ENCODE measurements at places on chromosomes 6 and 20.

DNA sequence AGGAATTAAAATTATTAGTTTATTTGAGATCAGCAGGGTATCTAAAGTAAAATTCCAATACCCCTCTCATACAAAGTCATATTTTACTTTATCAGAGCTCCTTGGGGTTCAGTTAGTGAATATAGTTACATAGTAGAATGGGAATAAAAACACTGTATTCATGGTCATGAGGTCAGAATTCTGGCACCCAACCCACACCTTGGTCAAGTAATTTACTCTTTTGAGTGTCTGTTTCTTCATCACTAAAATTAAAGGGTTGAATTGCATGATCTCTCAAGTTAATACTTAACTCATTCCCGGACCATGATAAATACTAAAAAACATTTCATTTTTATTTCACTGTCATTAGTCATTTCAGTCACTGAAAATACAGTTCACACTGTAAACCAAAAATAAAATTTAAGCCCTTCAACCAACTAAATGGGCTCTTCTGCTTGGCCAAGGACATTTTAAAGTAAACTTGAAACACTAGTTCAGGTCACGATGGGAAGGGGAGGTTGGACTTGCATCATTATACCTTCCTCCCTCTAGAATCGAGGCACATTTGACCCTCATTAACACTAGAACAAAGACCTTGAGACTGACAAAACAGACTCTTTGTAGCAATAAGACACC lies 21.1 kb upstream of the HLA-DRB1 start:
- no peak for DNase-seq

DNA sequence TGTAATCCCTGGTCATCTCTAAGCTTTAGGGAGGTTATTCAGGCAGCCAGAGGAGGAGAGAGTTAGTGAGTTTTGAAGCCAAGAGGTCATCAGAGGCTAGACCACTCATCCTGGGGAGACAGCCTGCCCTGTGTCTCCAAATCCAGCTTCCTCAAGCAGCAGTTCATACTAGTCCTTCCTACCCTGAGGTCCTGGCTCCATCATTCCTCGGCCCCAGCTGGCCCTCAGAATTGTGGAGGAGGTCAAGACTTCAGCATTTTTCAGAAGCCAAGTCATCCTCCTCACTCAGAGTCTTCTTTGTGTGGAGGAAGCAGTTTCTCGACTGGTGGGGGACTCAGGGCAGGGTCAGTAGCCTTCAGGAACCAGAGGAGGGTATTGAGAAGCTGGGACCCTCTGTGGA lies 12.4 kb upstream of the KIAA1755 start:
- DNase-seq = no peak

GRCh38 chr20:58440021-58440767 lies 51.2 kb downstream of the VAPB start:
- no peak for DNase-seq

DNA sequence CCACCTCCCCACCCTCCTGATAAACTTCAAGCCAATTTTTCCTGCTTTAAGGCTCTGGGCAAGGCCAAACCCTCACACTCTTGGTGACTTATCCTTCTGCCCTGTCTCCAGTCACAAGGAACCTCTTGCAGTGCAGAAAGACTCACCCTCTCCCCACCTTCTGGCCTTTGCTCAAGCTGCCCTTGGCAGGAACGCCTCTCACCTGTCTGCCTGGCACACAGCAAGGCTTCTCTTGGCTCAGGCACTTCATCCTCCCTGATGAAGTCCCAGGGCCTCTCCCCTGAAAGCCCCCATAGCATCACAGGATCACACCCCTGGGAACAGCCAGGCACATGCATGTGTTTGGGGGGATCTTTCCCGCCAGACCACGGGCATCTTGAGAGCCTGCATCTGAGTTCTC lies 68.8 kb upstream of the NNAT start:
- no peak for DNase-seq

GRCh38 chr6:6221787-6222535 lies 98.5 kb downstream of the F13A1 start:
- DNase-seq = no peak

- DNase-seq = no peak
Measured at GRCh38 chr6:170378502-170378901, 71.9 kb downstream of the FAM120B start.

DNA sequence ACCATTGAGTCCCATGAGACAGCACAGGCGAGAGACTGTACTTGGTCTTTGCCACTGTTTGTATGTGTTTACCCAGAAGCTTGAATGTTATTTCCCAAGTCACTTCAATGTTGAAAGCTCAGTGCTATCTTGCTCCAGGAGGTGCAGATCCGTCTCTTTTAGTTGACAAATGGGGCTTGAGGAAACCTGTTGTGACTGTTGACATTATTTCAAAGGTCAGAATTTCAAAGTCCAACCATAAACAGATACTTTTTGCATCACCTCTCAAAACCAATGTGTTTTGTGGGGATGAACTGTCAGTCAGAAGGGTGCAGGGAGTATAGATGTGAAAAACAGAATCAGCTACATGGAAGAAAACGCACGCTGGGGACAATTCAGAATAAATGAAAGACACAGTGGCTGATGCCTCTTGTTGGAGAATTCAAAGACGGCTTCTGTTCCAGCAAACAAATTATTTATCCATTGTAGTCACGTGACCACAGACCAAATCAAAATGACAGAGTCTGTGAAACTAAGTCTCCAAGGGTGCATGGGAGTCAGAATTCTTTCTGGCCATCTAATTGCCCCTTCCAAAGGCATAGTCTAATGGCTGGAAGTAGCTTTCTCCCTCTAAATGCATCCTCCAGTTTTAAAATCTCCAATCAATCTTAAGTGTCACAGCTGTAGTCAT lies 83.7 kb downstream of the MYLK4 start:
- no peak for DNase-seq

DNA sequence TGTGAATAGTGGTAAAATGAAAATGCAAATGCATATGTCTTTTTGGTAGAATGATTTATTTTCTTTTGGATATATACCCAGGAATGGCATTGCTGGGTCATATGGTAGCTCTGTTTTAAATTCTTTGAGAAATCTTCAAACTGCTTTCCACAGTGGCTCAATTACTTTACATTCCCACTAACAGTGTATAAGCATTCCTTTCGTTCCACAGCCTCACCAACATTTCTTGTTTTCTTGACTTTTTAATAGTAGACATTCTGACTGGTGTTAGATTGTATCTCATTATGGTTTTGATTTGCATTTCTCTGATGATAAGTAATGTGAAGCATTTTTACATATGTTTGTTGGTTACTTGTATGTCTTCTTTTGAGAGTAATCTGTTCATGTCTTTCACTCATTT lies 144.0 kb downstream of the SIM1 start:
- DNase-seq = no peak

GRCh38 chr6:35048631-35049083 lies 92.5 kb downstream of the TCP11 start:
- no peak for DNase-seq

- DNase-seq = no peak
Measured at GRCh38 chr6:167787896-167788562, 38.7 kb upstream of the AFDN start.

GRCh38 chr6:10478187-10479040 lies 42.7 kb upstream of the GCNT2 start:
- DNase-seq = peak; percentile 34

DNA sequence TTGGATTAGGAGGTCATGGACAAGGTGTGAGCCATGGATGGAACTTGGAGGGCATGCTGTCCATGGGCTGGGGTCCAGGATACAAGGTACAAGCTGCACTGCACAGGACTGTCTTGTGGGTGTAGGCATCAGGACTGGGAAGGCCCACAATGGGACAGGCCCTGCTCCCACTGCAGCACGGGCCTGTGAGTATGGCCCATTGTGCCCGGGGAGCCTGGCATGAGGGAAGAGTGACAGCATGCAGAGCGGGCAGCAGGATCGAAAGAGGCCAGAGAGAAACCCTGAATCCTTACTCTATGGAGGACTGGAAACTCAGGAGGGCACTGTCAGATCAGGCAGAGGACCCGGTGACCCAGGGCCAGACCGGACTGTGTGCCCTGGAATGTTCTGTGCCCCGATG lies 211.3 kb downstream of the PREX1 start:
- DNase-seq = no peak

DNA sequence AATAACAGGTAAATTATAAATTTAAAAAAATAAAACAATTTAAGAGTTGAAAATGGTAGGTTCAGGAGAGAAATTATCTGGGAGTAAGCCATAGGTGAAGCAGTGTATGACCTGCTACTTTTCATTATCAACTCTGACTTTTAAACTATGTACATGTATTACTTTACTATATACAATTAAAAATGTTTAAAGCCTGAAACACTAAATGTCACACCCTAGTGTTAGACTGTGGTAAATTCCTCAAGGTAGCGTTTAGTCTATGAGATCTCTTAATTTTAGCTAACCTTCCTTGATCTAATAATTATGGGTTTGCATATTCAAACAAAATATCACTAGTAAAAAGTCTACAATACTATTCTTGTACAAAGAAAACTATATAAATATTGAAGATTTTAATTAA lies 22.3 kb upstream of the TBC1D32 start:
- no peak for DNase-seq

- DNase-seq = no peak
Measured at GRCh38 chr6:97850458-97851212, 567.6 kb upstream of the MMS22L start.

GRCh38 chr6:128057946-128058345 lies 157.1 kb upstream of the THEMIS start:
- DNase-seq = no peak

DNA sequence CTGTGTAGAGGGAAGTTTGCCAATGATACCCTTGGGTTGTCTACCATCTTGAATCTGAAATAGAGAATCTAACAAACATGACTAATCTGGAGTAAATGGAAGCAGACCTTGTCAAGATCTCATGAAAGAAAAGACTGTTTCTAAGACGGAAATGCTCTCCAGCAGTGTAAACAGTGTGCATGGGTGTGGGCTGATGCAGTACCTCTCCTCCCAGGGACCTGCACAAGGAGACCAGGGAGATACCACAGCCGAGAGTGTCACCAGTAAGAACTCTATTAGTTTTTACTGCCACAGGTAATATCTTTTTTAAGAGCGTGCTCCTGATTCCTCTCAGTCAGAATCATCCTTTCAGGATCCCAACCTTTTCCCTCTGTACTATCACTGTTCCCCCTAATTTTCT lies 513.3 kb upstream of the SOX4 start:
- DNase-seq = no peak

DNA sequence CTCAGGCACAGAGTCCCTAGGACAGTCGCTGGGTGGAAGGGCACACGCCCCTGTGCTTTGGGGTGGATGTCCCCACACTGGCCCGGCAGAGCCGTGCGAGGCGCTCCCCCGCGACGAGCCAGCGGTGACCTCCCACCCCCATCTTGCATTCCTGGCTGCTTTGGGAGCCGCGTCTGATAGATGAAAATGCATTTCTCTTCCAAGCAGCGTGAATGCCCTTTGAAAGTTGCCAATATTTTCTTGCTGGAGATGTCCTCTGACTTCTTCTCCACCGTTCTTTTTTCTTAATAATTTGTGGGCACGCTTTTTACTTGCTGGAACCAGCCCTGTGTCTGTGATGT lies 29.9 kb downstream of the COL20A1 start:
- no peak for DNase-seq

GRCh38 chr20:51013577-51014330 lies 9.2 kb downstream of the KCNG1 start:
- DNase-seq = no peak

All from KG1 (cell line).